ENCODE measurements at places on chromosomes 12 and 14.

GRCh38 chr12:72074956-72075355 lies 136.3 kb downstream of the TPH2 start:
- DNase-seq, result no peak

- no peak for DNase-seq
Measured at GRCh38 chr12:5166976-5167375, 123.3 kb downstream of the KCNA5 start.

- DNase-seq, result no peak
Measured at GRCh38 chr14:99344051-99344758, 72.2 kb upstream of the BCL11B start.

DNA sequence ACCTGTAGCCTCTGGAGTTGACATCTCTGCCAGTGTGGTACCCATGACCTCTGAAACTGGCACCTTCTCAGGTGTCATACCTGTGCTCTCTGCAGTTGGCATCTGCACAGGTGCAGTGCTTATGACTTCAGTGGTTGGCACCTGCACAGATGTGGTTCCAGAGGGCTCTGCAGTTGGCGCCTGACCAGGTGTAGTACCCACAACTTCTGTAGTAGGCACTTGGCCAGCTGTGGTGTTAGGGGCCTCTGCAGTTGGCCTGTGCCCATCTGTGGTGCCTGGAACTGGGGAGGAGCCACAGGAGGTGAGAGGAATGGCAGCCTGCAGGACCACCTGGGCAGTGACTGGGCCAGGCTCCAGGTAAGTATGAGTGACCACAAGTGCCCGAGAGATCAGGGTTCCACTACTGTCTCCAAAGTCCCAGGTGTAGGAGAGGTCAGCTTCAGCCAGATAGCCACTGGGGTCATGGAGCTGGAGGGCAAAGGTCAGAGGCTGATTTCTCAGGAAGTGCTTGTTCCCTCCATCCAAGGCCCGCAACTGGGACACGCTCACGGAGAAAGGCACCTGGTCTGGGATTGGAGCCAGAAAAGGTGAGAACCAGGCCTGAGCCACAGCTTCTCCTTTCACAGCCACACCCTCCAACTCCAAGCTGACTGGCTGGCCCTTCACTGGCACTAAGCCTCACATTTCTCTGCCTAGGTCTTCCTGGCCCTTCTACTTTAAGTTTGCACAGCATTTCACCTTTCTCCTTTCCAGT lies 8.6 kb downstream of the PMEL start:
- DNase-seq, result no peak

GRCh38 chr12:2804393-2805142 lies 7.9 kb upstream of the ITFG2 start:
- no peak for DNase-seq

GRCh38 chr14:29836395-29836794 lies 91.3 kb downstream of the PRKD1 start:
- no peak for DNase-seq

- no peak for DNase-seq
Measured at GRCh38 chr12:58640314-58640713, 280.0 kb downstream of the LRIG3 start.

DNA sequence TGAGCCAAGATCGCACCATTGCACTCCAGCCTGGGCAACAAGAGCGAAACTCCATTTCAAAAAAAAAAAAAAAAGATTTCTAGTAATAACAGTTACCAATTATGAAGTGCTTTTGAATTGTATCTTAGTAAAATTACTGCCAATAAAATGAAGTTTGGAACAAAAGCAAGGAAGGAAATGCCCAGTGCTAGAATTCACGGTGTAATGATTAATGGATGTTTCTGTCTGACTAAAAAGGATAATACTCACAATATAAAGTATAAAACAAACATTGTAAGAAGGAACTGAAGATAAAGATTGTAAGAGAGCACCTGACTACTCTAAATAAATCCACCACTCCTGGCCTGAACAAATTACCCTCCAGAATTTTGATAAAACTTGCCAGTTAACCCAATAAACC lies 4.0 kb downstream of the TMEM116 start:
- no peak for DNase-seq

DNA sequence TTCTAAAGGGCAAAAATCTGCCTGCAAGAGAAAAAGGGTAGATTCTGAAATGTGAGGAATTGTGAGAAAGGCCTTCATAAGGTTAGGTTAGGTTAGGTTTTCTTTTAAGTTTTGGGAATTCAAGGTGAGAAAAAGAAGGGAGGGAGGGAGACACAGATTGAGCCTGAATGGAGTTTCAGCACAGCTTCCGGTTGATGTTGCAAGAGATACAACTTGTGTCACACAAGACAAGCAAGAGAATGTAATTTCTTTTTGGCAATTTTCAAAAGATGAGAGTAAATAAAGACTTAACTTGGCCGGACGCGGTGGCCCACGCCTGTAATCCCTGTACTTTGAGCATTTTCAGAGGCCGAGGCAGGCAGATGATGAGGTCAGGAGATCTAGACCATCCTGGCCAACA lies 63.8 kb downstream of the CPSF2 start:
- no peak for DNase-seq

DNA sequence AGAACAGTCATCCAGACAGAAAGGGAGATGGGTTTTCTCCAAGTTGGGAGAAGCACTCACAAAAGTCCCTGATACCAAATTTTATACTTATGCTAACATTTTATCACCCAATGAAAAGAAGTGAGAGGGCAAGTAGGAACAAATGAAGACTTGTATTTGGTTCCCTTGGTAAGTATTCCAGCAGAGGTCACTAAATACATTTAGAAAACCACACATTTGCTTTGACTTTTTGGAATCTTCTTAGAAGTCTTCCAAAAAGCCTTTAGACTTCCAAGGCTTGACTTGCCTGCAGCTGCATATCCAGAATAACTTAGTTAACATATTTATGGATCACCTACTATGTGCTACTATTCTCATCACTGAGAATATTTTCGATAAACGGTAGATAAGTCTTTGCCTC lies 3.1 kb upstream of the GYS2 start:
- DNase-seq, result no peak

DNA sequence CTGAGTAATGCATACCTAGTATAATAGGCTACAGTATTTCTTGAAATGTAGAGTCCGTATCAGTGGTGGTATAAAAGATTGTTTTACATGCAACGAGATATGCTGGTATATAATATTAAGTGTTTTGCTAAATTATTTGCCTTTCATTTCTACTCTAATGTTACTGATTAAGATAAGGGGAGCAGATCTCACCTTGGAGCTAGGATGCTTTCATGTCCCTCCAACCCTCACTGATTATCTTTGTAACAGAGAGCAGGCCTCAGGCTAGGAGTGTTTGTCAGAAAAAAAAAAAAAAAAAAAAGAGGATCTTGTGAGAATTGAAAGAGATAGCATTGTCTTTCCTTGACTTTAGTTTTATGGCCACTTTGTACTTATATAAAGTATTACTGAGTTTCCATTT lies 92.6 kb downstream of the PDE3A start:
- DNase-seq, result no peak

DNA sequence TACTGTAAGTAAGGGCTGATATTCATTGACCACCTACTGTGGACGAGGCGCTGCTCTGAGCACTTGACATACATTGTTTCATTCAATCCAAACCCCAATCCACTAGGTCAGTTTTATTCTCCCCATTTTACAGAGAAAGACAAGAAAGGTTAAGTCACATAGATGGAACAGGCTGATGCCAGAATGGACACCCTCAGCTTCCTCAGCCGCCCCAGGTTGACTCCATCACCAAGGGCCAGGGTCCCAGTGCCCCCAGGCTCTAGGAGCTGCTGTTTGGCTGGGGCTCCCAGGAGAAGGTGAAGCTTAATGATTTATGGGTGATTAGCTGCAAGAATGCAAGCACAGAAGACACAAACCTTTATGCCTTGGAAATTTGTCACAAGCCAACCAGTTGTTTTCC lies 671 bp upstream of the AQP2 start:
- no peak for DNase-seq

GRCh38 chr12:90428881-90429280 lies 526.1 kb downstream of the CCER1 start:
- no peak for DNase-seq

GRCh38 chr12:11863478-11863906 lies 207.2 kb upstream of the BCL2L14 start:
- DNase-seq, result no peak

Data from caudate nucleus (tissue), 63 donors.